Activated CD8-positive, alpha-beta memory T cell treated with anti-CD3 and anti-CD28 coated beads, Interleukin-2, amount 10 ng/mL, durations not matched to agents 7 days and 5 days (primary cell): ENCODE measurements at places on chromosomes 13 and 19. TPM values are rescaled to one million over a fixed set of nuclear protein-coding genes. Genes with fewer than 3 reads are reported as not detected.

DNA sequence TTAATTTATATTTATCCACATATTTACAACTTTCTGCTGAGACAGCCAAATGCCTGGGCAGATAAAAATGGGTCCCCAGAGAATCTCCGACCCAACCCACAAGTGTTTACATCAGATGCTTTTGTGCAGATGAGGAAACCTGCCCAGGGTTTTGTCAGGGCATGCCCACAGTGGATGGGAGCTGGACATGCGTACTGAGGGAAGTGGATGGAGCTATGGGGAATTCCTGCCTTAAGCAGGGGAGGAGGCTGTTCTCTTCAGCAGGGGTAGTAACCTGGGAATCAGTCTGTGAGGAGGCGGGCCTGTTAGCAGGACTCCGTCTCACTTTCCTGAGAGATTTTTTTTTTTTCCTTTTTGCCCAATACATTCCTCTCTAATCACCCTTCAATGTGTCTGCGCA, 122.9 kb downstream of the RFC3 start:
- no peaks in the 10 kb centered on the region for H3K4me1 ChIP-seq
- peaks cover 2% of the 10 kb centered on the region for H3K36me3 ChIP-seq
- no peaks in the 10 kb centered on the region for H3K27me3 ChIP-seq
- H3K27ac ChIP-seq = no peak overlapping the region

DNA sequence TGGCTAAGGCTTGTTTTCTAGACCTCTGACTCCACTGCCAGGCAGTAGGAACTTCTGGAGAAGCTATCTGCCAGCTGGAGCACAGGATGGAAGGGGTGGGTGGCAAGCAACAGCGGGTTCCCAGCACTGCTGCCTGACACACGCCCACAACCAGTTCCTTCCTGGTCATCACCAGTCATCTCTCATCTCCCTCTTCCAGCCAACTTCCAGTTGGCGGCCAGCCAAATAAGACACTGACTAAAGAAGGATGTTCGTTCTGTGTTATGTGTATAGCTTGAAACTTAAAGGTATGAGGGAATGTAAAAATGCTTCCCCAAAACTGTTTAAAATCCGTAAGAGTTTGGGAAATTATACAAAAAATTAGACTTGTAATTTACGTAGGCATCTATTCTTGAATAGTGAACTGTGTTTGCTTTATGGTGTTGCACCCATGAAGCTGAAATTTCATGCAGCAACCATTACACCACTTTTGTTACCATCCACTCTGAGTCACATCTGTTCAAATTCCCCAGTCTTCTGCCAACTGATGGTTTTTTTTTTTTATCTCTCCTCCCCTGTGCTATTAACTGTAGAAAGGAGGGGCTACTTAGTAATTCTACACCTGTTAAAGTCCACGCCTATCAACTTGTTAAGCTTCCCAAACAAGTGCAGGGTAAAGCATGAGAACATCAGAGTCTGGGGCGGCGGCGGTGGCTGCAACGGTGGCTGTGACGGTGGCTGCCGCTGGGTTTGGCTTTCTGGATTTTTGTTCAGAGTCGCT, 86.2 kb upstream of the FRY start:
- H3K4me3 ChIP-seq = no peak overlapping the region
- peaks cover 21% of the 10 kb centered on the region for H3K27me3 ChIP-seq
- no peak for DNase-seq
- H3K27ac ChIP-seq = no peak overlapping the region

- no peak overlapping the region for H3K27ac ChIP-seq
- H3K4me1 ChIP-seq = no peaks in the 10 kb centered on the region
- H3K27me3 ChIP-seq = no peaks in the 10 kb centered on the region
- no peaks in the 10 kb centered on the region for H3K36me3 ChIP-seq
- H3K4me3 ChIP-seq = no peak overlapping the region
- DNase-seq = no peak
These were observed 58.4 kb downstream of the F2RL3 start for GRCh38 chr19:16946951-16947940.

GRCh38 chr13:58619396-58620113, 988.0 kb downstream of the PCDH17 start:
- no peaks in the 10 kb centered on the region for H3K36me3 ChIP-seq
- H3K27me3 ChIP-seq = no peaks in the 10 kb centered on the region

- DNase-seq = peak; percentile 62
- H3K4me1 ChIP-seq = peaks cover 56% of the 10 kb centered on the region
- H3K27ac ChIP-seq = peak overlapping the region; percentile 95
- no peaks in the 10 kb centered on the region for H3K27me3 ChIP-seq
These were observed 8.9 kb downstream of the ATG4D start for GRCh38 chr19:10552510-10553053.

- H3K27ac ChIP-seq = no peak overlapping the region
- H3K4me3 ChIP-seq = no peak overlapping the region
- no peak for DNase-seq
- H3K27me3 ChIP-seq = no peaks in the 10 kb centered on the region
- no peaks in the 10 kb centered on the region for H3K36me3 ChIP-seq
- H3K4me1 ChIP-seq = no peaks in the 10 kb centered on the region
These were observed 438.7 kb upstream of the ARGLU1 start for GRCh38 chr13:107006661-107007060.

- no peak overlapping the region for H3K4me3 ChIP-seq
- DNase-seq = no peak
- H3K27me3 ChIP-seq = no peaks in the 10 kb centered on the region
- H3K4me1 ChIP-seq = no peaks in the 10 kb centered on the region
These were observed 375.7 kb upstream of the SPRY2 start for GRCh38 chr13:80716610-80717081.

DNA sequence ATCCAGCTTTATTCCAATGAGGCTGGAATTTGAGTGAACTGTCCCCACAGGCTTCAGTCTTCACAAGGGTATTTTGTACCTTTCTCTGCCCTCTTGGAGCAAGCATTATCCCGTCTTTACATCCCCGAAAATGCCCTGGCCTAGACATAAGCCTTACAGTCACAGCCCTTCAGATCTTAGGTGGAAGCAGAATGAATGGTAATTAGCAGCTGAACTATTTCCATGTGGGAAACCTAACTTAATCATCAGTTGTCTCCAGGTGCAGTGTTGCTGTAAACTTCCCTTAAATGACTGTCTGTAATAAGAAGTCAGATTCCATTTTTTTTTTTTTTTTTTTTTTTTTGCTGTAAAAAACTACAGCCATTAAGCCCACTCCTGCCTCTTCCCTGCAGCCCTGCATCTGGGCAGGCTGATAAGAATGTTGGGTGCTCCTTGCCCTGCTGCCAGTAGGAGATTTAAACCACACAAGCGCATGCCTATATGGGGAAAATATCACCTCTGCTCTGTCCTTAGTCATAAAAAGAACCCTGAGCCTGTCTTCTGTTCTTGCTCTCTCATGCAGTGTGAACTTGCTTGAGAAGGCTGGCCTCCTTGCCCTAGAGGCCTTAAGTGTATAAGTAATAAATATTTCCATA, 426.8 kb upstream of the SLITRK5 start:
- no peaks in the 10 kb centered on the region for H3K27me3 ChIP-seq
- no peak overlapping the region for H3K27ac ChIP-seq
- H3K36me3 ChIP-seq = no peaks in the 10 kb centered on the region
- no peak overlapping the region for H3K4me3 ChIP-seq
- H3K4me1 ChIP-seq = no peaks in the 10 kb centered on the region

DNA sequence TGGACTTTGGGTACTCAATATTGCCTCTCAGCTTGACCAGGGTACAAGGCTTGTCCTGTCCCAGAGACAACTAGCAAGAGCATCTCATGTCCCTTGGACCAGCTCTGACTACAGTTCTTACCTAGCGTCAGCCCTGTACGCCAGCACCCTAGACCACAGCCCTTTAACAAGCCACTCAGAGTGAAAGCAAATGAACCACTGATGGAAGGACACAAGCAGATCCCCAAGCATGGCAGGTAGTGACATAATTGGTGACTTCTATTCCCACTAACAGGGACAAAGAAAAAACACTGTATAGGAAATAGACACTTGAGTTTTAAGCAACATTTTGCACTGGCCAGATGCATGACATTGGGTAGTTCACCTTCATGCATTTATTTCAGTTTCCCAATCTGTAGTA, 8.8 kb upstream of the LRCH1 start:
- H3K4me3 ChIP-seq = no peak overlapping the region
- peak; percentile 53 for DNase-seq
- H3K36me3 ChIP-seq = no peaks in the 10 kb centered on the region
- peaks cover 11% of the 10 kb centered on the region for H3K4me1 ChIP-seq
- no peak overlapping the region for H3K27ac ChIP-seq

- no peaks in the 10 kb centered on the region for H3K27me3 ChIP-seq
- no peak overlapping the region for H3K4me3 ChIP-seq
- H3K4me1 ChIP-seq = no peaks in the 10 kb centered on the region
- H3K36me3 ChIP-seq = no peaks in the 10 kb centered on the region
- no peak for DNase-seq
These were observed 112.3 kb downstream of the POSTN start for GRCh38 chr13:37486171-37486681.

- H3K4me1 ChIP-seq = no peaks in the 10 kb centered on the region
- no peaks in the 10 kb centered on the region for H3K27me3 ChIP-seq
- H3K4me3 ChIP-seq = no peak overlapping the region
- no peak for DNase-seq
These were observed 418.7 kb upstream of the NBEA start for GRCh38 chr13:34523406-34523805.

DNA sequence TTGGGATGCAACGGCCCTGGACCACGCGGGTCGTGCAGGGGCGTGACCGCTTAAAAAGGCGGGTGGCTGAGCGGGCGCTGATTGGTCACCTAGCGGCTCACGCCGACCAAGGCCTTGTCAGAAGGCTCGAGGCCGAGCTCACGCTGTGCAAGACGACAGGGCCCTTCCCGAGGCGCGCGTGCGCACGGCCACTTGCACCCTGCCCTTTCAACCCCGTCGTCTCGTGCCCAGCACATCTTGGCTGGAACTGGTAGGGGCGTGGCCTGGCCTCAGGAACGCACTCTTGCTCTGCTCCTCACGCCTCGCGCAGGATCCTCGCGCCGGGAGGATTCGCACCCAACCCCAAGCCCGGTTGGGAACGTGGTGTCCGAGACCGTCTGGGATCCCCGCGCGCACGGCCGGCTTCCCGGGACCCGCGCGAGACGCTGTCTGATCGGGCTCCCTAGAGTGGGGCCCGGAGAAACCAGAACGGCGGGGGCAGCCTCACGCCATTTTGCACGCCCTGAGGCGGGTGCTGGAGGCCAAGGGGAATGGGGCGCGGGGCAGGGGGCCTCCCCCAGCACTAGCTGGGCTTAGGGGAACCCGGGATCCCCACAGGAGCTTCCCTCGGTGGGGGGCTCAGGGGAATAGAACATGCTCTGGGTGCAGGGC, at the start of gene MEIOSIN:
Gene MEIOSIN (plus strand): TSS at position 280 of the 651 bp plus-strand sequence. CDS start 1,938 bp downstream, outside the sequence.
- DNase-seq = no peak
- H3K27me3 ChIP-seq = peaks cover 4% of the 10 kb centered on the region
- H3K36me3 ChIP-seq = no peaks in the 10 kb centered on the region
- H3K4me1 ChIP-seq = peaks cover 16% of the 10 kb centered on the region

DNA sequence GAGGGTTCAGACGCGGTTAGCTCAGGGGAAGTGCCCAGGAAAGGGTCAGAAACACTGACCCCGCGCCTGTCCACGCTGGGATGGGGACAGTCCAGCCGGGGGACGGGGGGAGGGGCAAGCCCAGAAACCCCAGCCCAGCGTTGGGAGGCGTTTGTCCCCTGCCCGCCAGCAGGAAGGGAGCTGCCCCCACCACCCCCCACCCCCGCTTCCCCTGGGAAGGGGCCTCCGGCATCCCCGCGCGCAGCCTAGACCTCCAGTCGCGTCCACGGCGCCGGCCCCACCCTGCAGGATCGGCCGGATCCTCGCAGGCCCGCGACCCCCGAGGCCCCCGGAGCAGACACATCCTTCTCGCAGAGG, 277 bp downstream of the GIPC1 start:
- peak overlapping the region; percentile 78 for H3K4me3 ChIP-seq
- H3K27ac ChIP-seq = peak overlapping the region; percentile 24
- peaks cover 18% of the 10 kb centered on the region for H3K4me1 ChIP-seq
- H3K36me3 ChIP-seq = peaks cover 2% of the 10 kb centered on the region
- no peak for DNase-seq

DNA sequence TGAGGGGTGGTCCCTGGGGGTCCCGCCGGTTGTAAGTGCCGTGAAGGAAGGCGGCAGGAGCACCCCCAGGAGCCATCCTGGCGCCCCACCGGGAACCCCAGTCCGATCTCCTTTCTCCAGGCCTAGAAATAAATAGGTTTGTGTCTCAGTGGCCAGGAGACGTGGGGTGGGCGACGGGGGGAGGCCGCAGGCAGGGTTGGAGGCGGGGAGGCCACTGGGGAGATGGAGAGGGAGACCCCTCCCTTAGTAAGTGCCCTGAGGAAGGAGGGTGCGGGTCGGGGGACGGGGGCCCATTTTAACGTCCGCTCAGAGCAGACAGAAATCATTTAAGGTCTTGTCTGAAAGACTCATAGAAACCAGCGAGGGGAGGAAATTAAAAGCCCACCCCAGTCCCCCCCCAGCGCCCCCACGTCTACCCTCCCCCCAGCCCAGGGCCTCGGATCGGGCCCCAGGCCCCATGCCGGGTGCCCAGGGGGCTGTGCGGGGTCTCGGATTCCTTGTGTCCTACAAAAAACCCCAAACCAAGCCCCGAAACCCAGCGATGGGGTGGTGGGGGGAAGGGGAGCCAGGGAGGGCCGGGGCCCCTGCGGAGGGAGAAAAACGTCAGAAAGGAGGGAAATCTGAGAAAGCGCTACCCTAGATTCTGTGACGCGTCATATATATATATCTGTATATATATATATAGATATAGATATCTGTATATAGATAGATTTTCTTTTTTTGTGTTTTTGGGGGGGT, 19.6 kb downstream of the ZBTB7A start:
- H3K36me3 ChIP-seq = peaks cover 27% of the 10 kb centered on the region
- H3K4me1 ChIP-seq = peaks cover 21% of the 10 kb centered on the region
- no peak overlapping the region for H3K4me3 ChIP-seq
- H3K27me3 ChIP-seq = no peaks in the 10 kb centered on the region
- no peak for DNase-seq

DNA sequence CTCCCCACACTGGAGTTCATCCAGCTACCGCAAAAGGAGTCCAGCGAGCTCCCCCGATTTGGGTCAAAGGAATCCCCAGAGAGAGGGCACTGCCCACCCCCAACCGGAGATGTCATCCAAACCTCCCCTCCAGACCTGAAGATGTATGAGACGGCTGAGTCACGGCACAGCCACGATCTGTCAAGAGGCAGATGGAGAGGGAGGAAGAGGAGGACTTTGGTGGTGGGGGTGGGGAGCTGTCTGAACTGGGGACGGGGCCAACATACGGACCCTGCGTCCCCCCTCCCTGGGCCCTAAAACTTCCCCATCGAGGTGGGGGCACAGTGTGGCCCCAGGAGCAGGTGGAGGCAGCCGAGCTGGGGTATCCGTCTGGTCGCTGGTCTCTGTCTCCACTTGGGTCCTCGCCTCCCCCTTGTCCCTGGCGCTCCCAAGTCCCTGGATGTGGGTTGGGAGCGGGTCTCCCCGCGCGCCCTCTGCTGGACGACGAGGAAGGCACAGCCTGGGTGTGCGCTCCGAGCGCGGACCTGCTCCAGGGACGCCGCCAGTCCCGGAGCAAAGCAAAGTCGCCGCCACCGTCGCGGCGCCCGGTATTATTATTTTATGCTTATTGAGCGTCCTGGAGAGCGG, 3.8 kb downstream of the PDE4A start:
- peaks cover 20% of the 10 kb centered on the region for H3K36me3 ChIP-seq
- peaks cover 82% of the 10 kb centered on the region for H3K4me1 ChIP-seq
- H3K27ac ChIP-seq = peak overlapping the region; percentile 95

TTC9B gene
- total RNA-seq = not detected

ZNF225 gene
- 4.2 TPM for total RNA-seq

ENOX1 gene
- not detected for total RNA-seq

GPR18 gene
- 13.1 TPM for total RNA-seq

PRTN3 gene
- not detected for total RNA-seq

MTUS2 gene
- total RNA-seq = not detected
